ENCODE measurements at places on chromosomes 12 and 14. TPM values are rescaled to one million over a fixed set of nuclear protein-coding genes. Genes with fewer than 3 reads are reported as not detected.

Gene HHIPL1
- polyA plus RNA-seq = 0.98 TPM

Gene GARIN6
- not detected for polyA plus RNA-seq

DNA sequence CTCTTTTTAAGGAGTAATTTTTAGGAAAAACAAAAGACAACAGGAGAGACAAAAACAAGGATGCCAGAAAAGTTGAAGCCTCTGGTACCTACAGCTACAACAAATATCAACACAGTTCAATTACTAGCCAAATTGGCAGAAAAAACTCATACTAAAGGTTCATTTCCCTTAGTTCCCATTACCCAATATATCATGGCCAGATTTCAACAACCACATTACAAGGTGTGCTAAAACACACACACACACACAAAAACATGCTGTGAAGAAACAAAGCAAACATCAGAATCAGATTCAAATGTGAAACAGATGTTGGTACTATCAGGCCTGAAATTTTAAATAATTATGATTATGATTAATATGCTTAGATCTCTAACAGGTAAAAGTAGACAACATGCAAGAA, 272.7 kb upstream of the CLEC14A start:
- DNase-seq = no peak

- DNase-seq = no peak
These were observed 41.1 kb downstream of the CYP46A1 start for GRCh38 chr14:99724939-99725773.

- DNase-seq = no peak
These were observed 14.5 kb downstream of the POLE start for GRCh38 chr12:132672678-132673077.
